ENCODE measurements at places on chromosomes 5 and 9.

DNA sequence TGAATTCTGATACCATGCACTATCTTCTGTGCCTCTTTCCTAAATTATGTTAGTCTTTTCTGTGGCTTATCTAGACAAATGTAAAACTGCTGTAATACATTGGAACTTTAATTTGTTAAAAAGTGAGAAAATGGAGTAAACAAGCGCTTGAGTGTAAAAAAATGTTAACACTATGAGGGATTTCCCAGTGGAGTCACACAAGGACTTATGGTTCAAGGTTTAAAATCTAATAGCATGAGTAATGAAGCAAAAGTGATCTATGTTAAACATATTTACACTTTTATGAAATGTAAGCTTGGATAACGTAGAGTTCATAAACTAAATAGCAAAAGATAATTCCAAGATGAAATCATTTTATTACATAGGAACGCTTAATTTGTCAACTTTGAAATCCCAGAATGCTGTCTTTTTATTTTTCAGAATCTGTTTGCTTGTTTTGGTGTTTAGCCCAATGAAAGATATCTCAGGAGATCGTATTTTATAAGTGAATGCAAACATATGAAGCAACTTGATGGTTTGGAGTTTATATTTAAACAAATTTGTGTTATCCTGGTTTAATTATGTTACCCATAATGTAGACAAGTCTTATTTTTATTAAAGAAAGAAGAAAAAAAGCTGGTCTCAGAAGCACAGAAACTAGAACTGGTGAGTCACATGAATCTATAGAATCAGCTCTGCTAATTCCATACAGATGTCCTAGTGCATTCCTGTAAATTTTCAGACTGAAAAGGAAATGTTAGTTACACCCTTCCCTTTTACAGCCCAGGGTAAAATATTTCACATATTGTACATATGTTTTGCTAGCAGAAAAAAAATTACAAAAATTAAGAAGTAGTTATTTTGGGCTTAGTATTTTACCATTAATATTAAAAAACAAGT is 34.2 kb upstream of the FBN2 start:
- no peak for DNase-seq

- DNase-seq: no peak
These were observed 683.3 kb downstream of the MAT2B start for GRCh38 chr5:164188733-164189148.

DNA sequence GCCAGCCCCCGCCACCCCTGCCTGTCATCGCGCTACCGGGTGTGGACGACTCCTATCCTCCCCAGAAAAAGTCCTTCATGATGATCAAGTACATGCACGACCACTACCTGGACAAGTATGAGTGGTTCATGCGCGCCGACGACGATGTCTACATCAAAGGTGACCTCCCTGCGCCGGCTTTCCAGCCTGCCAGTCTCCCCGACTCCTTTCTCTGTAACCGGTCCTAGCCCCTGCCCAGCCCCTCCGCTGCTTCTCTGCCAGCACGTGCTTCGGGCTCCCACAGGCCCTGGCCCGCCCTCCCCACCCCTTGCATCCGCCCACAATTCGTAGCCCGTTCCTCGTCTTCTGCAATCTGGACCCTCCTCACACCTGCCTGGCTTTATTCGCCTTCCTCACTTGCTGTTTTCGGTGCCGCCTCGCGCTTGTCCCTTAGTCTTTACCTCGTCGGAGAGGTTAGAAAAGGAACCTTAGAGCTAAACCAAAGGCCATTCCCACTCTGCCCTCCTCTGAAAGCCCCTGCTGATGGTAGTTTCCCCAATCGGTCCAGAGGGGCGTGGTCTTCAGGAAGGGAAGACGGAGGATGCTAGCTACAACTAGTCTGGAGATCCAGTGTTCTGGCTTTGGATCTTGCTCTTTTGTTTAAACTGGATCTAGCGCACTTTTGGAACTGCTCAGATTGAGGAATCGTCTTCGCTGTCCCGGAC is 1.4 kb downstream of the CHSY3 start:
- DNase-seq: no peak

DNA sequence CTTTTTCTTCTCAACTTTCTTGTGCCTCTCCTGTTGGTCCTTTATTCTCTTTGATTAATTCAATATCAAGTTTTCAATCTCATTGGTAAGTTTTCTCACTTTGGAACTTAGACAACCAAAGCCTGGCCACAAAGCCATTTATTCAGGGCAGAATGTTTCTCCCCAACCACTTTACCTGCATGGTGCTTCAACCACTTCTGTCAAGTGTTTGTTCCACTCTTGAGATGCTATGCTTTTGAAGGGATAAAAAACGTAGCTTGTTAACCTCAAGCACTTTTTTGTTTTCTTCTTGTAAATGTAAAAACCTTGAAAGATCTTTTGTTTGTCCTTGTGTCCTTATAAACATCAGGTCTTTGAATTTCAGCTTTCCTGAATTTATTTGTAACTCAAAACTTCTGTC is 966.7 kb downstream of the MAT2B start:
- no peak for DNase-seq

GRCh38 chr5:143064676-143065075 is 294.5 kb downstream of the ARHGAP26 start:
- no peak for DNase-seq

GRCh38 chr5:91272858-91273257 is 110.3 kb downstream of the ARRDC3 start:
- DNase-seq: no peak

GRCh38 chr9:87718852-87719612 is 6.9 kb upstream of the CTSL start:
- DNase-seq: no peak

DNA sequence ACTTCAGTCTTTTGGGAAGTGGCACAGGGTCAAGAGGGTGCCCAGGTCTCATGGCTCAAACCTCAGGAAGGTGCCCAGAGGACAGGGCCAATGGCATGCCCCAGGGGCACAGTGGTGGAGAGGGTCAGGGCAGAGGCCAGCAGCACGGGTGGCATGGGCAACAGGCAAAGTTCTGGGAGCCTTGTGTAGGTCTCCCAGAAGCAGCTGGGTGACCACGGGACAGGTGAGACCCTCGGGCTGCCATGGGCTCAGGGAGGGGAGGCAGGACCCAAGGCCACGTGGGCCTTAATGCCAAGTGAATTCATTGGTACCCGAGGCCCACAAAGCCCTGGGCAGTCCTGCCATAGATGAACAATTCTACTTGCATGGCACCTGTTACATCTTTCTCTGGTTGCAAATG is 72.4 kb upstream of the ADAMTS2 start:
- no peak for DNase-seq

DNA sequence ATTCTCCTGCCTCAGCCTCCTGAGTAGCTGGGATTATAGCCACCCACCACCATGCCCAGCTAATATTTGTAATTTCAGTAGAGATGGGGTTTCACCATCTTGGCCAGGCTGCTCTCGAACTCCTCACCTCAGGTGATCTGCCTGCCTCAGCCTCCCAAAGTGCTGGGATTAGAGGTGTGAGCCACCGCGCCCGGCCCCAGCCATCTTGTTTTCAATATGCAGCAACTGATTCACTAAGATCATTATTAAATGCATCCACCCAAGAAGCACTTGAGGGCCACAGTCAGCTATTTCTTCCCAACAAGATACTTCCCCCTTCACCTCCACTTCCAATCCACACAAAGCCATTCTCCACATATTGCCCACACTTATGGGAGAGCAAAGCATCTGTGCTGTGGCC is 115.8 kb downstream of the BNC2 start:
- DNase-seq: no peak

DNA sequence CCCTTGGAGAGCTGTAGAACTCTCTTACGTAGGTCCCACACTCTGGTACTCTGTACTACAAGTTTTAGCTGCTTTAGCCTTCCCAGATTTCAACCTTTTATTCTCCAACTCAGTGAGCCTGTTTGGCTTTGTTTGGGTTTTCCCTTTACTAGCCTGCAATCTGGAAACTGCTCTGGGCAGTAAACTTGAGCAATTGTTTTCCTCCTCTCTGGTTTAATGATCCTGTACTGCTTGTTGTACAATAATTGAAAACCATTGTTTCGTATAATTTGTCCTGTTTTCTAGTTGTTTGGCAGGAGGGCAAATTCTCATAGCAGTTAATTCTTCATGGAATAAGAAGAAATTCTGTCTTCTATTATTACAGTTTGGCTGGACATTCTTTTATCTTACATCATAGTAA is 62.8 kb upstream of the TLX3 start:
- no peak for DNase-seq

GRCh38 chr5:89871906-89872305 is 537.6 kb downstream of the CETN3 start:
- DNase-seq: no peak

DNA sequence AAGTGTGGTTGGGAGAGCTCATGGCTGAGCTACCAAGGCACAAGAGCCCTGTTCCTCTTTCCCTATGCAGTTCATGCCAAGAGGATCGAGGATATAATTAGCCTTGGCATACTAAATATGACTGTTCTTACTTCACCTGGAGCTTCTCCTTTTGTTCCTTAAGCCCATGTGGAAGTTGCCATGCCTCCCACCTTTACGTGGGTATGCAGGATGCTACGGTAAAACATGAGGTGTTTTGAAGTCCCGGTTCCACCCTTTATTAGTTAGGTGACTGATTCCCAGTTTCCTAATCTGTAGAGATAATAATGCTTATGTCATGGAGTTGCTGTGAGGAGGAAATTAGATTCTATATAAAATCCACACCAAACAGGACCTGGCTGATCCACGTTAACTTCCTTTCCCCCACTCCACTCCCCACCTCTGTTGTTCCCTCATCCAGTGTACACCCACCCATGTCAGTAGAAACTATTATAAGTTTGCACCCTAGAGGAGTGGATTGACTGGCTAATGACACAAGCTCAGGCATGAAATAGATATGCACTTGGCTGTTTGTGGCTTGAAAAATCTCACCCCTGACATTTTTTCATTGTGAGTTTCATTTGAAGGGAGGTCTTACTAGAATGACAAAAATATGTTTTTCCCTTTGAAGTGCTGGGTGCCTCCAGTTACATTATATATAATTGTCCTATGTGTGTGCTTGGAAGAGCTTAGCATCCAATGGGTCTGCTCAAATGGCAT is 36.8 kb upstream of the SHOC1 start:
- no peak for DNase-seq

DNA sequence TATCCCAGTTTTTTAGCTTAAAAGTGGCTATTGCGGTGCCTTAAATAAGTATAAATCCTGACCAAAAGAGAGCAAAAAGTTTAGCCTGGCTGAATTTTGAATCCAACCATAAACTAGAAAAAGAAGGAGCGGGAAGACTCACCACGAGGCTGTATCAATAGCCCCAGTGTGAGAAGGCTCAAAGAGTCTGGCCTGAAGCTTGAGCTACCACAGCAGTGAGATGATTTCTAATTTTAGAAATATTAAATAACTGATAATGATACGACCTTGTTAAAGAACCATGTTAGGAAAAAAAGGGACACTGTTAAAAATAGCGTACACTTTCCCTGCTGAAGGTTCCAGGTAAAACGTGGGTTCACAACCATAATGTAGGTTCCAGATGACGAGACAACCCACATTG is 134.1 kb upstream of the ZNF462 start:
- DNase-seq: no peak

GRCh38 chr9:16809912-16810610 is 60.4 kb downstream of the BNC2 start:
- no peak for DNase-seq

All from stimulated activated CD4-positive, alpha-beta T cell treated with anti-CD3 and anti-CD28 coated beads, Interleukin-1b, Interleukin-23, amount 100 ng/mL, for 1 hour (primary cell).